ENCODE measurements at places on chromosomes 13 and 19.

- DNase-seq: peak; percentile 94
These were observed 1.7 kb upstream of the ELAVL3 start for GRCh38 chr19:11482384-11483050.

DNA sequence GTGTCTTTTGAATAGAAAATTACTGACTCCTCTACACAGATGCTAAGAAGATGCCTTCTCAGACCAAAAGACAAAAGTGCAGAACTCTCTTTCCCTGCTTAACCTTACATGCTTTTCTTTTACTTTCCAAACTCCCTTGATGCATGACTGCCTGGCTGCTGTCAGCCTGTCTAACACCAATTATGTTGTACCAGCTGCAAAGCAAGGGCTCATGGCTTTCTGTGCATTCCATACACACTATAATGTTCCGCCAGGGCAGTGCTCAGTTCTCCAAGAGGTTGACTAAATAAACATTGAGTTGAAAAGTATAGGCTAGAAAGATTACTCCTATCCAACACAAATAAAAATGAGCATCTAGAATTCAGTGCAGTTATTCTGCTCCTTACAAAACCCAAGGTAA lies 330.4 kb upstream of the NBEA start:
- no peak for DNase-seq

- no peak for DNase-seq
These were observed 21.1 kb downstream of the FAM187B start for GRCh38 chr19:35207391-35207871.

GRCh38 chr13:108428691-108429090 lies 159.2 kb downstream of the TNFSF13B start:
- DNase-seq: no peak

DNA sequence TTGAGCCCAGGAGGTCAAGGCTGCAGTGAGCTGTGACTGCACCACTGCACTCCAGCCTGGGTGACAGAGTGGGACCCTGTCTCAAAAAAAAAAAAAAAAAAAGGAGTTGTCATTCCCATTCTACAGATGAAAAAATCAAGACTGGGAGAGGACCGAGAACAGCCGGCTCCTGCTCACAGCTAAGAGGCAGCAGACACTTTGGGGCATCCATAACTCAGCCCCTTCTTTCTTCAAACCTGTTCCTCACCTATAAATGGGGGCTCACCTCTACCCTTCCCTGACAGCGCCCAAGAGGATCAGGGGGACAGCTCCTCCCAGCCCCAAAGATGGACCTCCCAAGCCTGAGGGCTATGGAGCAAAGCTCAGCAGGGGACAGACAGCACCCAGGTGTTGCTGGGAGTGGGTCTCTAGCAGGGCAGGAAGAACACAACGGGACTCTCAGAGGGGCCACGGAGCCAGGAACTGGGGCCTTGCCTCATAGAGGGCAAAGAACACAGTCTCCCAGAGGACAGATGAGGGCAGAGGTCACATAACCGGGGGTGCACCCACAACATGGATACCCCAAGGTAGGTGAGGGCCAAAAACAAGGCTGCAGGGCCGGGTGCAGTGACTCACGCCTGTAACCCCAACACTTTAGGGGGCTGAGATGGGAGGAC lies 3.4 kb upstream of the KLF16 start:
- DNase-seq: no peak
